Ureter (tissue), 1 donor: ENCODE measurements at places on chromosomes 16 and 17. TPM values are rescaled to one million over a fixed set of nuclear protein-coding genes. Genes with fewer than 3 reads are reported as not detected.

- no peak for DNase-seq
Observed at GRCh38 chr17:46818316-46818928, at the start of gene WNT3. WNT3 (minus strand) TSS chr17:46818692; CDS start chr17:46818597, 95 bp downstream.

SNAI3 gene
- total RNA-seq: 1.8 TPM

PRSS33 gene
- total RNA-seq: not detected

- DNase-seq: peak; percentile 57
Observed at GRCh38 chr17:48486557-48486956, 44.3 kb downstream of the HOXB1 start.

PRAC1 gene
- total RNA-seq: not detected

DNA sequence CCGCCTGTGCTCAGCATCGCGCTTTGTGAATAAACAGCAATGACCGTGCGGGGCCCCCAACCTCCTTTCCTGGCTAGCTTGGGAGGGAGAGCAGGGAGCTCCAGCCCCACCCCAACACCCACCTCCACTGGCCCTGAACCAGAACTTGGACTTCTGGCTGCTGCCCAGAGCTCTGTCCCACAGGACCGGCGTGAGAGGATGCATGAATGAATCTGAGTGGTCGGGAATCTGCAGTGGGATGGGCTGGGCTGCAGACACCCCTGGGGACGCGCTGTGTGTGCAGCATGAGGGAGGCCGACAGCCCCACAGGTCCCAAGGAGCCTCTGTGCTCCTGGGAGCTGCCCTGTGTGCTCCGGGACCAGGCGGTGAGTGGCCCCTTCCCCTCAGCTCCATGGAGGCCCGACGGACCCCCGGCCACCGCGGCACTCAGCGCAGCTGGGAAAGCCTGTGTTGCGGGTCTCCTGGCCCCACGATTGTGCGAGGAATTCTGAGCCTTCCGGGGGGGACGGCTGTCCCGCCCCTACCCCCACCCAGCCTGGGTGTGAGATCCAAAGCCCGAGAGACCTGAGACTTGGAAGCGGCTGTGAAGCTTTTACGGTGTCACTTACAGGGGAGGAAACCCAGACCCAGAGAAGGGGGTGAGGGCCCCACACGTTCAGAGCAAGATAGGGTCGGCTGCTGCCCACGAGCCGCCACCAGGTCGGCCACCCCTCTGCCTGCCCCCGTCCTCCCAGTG lies 5.4 kb downstream of the PIEZO1 start:
- DNase-seq: no peak

DNA sequence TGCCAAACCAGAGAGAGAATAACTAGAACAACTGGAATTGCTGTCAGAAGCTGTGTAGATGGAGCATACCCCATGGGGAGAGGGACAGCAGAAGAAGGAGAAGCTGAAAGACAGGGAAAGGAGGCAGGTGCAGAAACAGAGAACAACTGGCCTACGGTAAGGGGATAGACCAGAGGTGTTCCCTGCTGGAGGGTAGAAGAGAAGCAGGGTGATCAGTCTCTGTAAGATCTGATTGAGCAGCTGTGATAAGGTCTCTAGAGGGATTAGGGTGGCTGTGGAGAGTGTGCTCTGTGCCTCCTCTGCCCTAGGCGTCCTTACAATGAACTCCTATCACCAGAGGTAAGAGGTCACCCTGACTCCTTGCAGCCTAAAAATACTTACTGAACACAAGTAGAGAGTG lies 30.4 kb upstream of the HS3ST3B1 start:
- DNase-seq: no peak

GRCh38 chr16:78323315-78323714 lies 223.9 kb downstream of the WWOX start:
- no peak for DNase-seq

AGRP gene
- not detected for total RNA-seq

GRCh38 chr17:37083456-37083855 lies 134.7 kb downstream of the AATF start:
- no peak for DNase-seq

CD300LB gene
- total RNA-seq: 0.49 TPM

DNA sequence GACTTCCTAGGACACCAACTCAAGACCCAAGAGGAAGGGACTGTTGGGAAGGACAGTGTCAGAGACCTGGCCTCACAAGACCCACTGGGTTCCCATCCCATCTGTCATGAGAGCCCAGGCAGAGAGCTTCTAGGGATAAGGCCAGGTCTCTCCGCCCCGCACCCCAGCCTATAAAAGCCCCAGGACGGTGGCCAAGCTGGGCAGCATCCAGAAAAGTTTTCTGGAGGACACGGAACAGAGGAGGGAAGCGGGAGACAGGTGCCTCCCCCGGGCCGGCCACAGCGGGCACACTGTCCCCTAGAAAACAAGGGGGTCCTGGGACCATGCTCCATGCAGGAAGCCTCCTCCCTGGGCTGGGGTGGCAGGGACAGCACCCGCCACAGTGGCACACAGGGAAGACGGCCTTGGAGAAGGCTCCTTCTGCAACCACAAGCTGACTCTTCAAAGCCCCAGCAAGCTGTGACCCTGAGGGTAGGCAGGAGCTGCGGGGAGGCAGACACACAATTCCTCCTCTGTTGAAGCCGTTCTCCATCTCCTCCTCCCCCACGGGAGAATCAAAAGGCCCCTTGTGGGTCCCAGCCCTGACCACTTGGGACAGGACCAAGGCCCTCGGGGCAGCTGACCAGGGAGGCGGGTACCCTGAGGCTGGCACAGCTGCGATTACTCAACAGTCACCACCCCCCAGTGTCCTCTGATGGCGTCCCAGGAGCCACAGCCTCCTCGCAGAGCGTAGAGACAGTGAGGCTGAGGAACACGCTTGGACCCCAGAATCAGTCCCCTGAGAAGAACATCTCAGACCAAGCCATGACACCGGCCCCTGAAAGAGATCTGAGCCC lies 26.1 kb downstream of the TRPV3 start:
- no peak for DNase-seq

DNA sequence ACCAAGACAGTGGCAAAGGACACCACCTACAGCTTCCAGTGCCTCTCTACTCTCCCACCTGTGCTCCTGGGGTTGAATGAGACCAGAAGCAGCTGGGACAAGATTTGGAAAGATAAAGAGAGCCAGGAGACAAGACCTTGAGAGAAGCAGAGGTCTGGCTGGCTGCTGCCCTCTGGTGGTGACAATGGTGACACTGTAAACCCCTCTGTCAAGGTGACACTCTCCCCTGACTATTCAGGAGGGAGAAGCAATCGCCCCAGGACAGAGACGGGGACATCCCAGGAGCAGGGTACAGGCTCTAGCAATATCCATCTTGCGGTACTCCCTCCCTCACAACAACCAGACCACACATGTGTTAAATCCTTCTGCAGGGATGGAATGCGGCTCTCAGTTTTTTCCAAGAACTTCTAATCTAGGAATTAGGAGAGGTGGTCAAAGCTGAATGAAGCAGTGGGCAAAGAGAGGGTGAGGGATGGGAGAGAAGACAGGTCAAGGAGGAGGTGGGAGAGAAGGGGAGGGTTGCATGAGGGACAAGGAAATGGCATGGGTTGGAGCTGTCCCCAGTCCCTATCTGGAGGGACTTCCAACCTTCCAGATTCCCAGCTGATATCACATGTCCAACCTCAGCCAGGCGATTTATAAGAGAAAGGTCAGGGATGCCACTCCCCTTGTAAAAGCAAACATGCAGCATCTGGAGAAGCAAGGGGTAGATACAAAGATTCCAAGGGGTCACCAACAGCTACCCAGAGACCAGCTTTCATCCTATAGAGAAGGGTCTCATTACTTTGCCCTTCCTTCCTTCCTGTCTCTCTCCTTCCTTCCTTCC lies 2.9 kb downstream of the PHOSPHO1 start:
- peak; percentile 73 for DNase-seq

NUFIP2 gene
- total RNA-seq: 83.8 TPM

COTL1 gene
- 79.6 TPM for total RNA-seq

NAGLU gene
- total RNA-seq: 33.1 TPM

TMEM235 gene
- not detected for total RNA-seq

DNA sequence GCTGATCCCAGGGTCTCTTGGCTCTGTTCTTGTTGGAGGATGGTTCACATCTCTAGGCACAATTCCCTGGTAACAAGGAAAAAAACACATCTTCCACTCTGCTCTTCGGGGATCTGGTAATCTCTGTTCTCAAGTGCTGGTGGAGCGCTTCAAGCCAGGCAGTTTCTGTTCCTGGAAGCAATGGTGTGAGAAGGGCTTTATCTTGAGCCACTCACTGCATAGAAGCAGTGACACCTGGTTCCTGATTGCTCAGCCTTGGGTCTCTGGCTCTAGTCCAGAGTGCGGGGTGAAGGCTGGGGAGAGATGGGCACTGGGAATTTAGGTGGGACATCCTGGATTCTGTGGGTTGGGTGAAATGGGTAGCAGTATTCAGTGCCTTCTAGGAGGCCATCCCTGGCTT lies 14.1 kb downstream of the AKAP1 start:
- DNase-seq: no peak

- no peak for DNase-seq
Observed at GRCh38 chr17:7258731-7259554, 3.3 kb downstream of the CLDN7 start.

PSMB3 gene
- 156 TPM for total RNA-seq

GRCh38 chr16:65114527-65114926 lies 7.3 kb downstream of the CDH11 start:
- no peak for DNase-seq

DNA sequence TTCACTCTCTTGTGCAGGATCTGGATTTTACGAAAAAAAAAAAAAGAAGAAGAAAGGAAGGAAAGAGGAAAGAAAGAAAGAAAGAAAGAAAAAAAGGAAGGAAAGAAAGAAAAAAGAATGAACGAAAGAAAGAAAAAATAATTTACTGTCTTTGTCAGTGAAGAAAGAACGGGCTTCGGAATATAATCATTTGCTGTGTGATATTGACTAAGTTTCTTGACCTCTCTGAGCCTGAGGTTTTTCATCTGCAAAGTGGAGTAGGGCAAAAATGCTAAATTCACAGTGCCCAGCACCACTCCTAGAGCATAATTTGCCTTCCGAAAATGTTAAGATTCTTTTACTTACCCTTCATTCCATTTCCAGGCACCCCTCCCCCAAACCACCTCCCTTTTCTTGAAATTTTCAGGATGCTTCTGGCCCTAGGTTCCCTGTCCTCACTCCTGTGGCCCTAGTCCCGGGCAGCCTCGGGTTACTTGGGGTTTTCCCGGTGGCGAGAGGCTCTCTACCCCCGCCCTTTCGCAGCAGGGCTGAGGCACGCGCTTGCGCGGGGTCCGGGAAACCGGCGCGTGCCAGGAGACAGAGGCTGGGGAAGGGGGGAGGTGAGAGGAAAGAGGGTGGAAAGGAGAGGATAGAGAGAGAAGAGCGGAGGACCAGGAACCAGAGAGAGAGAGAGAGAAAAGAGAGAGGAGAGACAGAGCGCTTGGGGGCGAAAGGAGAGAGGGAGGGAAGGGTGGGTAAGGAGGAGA lies at the start of gene CNTNAP1:
CNTNAP1 (plus strand) TSS at position 556 of the 746 bp plus-strand sequence. CDS start 299 bp downstream, outside the sequence.
- peak; percentile 78 for DNase-seq

DNA sequence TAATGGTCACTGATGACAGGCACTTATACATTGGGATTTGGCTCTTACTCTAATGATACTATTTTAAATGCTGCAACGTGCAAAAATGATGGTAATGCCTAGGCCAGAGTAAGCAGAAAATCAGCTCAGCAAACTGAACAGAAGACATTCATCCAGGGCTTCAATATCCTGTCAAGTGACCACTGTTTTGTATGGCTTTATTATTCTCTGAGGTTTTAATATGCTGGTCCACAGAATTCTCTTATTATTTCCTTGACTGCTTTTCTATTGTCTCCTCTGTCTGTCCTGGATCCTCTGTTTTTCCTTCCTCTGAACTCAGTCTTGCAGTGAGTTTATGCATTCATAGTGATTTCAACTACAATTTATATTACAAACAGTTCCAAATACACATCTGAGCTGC lies 90.8 kb upstream of the PMFBP1 start:
- no peak for DNase-seq

GRCh38 chr16:16027728-16028310 lies 78.4 kb downstream of the ABCC1 start:
- no peak for DNase-seq

DNA sequence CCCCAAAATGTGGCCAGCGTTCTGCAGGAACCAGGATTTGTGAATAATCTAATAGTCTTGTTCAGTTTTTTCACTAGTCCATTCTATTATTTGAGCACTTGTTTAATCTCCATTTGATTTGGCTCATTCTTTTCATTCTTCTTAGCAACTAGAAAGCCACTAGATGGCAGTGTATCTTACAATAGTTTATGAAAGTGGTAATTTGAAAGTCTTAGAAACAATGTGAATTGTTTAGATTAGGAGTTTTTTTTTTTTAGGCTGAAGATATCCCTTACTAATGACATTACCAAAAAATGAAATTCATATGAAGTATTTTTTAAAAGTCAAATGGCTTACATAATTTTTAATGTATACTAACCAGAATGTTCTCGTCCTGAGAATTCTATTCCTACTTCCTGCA lies 6.7 kb downstream of the ERI2 start:
- no peak for DNase-seq

DNA sequence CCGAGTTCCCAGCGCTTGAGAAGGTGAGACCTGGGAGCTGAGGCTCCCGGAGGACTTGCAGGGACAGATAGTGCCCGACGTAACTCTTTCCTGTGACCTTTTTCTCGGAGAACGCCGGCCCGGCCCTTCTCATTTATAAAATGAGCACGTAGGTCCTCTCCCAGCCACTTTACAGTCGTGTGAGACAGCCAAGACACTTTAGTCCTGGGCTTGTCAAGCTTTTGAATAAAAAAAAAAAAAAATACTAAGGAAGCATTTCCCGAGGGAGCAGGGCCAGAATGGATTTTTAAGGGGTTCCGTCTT lies 241 bp downstream of the DRC3 start:
- no peak for DNase-seq

DNA sequence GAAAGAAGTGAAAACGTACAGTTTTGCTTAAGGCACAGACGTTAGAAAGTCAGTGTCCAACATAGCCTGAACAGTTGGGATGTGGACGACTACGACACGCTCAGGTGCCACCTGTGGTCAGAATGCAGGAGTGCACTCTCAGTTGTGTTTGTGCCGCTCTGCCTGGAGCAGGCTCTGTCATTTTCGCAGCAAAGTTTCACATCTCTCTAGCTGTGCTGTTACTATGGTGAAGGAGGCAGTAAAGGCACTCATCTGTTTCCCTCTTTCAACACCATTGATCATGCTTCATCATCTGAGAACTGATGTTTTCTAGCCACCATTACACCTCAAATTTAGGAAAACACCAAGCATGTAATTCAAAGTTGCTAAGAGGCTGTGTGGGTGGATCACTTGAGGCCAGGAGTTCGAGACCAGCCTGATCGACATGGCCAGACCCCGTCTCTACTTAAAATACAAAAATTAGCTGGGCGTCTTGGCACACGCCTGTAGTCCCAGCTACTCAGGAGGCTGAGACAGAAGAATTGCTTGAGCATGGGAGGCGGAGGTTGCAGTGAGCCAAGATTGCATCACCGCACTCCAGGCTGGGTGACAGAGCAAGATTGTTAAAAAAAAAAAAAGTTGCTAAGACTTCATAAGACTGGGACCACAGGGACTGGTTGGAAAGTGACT lies 44.9 kb upstream of the DNAJA2 start:
- peak; percentile 54 for DNase-seq

GRCh38 chr17:76834870-76835269 lies 33.3 kb upstream of the MGAT5B start:
- no peak for DNase-seq
